ENCODE measurements at places on chromosomes 12 and 14. TPM values are rescaled to one million over a fixed set of nuclear protein-coding genes. Genes with fewer than 3 reads are reported as not detected.

DNA sequence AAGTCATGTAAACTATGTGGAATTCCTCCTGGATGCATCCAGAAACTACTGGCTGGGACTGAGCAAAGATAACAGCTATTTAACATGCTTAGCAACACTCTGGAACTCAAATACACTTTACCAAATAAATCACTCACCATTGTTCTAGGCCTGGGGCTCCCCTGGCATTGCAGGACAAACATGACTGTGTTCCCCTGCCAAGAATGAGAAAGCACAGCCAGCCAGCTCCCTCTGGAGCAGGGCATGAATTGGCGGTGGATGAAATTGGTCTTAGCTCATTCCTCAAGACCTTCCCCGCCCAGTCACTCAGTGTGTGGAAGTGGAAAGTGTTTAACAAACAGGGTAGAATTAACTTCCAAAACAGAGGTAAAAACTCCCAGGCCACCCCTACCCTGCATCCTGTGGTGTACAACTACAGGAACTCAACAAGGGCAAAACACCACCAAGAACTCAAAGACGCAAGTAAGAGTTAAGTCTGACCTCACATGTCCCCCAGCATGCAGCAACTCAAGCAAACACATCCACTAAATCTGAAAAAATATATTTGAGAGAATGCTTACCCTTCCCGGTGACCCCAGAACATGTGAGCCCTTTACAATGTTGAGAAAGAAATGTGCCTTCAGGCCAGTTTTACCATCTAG lies 58.4 kb upstream of the BDKRB2 start:
- no peak for DNase-seq
- H3K4me1 ChIP-seq: peaks cover 6% of the 10 kb centered on the region
- no peaks in the 10 kb centered on the region for H3K36me3 ChIP-seq
- peaks cover 11% of the 10 kb centered on the region for H3K27me3 ChIP-seq
- no peak overlapping the region for H3K27ac ChIP-seq

GRCh38 chr12:52645120-52645761 lies 6.8 kb downstream of the KRT2 start:
- no peak overlapping the region for H3K4me3 ChIP-seq
- no peak overlapping the region for H3K27ac ChIP-seq
- no peak for DNase-seq
- H3K4me1 ChIP-seq: no peaks in the 10 kb centered on the region
- H3K36me3 ChIP-seq: no peaks in the 10 kb centered on the region

DNA sequence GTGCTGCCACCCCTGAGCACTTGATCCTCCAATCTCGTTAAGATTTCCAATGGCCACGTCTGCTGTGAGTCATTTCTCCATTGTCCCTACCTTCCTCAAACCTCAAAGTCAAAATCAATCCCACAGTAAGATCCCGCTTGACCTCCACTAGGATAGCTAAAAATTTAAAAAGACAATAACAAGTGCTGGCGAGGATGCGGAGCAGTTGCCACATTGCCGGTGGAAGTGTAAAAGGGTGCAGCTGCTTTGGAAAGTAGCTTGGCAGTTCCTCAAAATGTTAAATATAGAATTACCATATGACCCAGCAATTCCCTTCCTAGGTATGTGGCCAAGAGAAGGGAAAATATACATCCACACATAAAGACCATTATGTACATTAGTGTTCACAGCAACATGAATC lies 9.5 kb upstream of the BCL7A start:
- no peak overlapping the region for H3K4me3 ChIP-seq
- H3K36me3 ChIP-seq: no peaks in the 10 kb centered on the region
- H3K27ac ChIP-seq: no peak overlapping the region
- no peak for DNase-seq
- H3K4me1 ChIP-seq: no peaks in the 10 kb centered on the region

MORN3 gene
- total RNA-seq: not detected

GRCh38 chr14:74391479-74391878 lies 34.5 kb downstream of the SYNDIG1L start:
- H3K27me3 ChIP-seq: peaks cover 47% of the 10 kb centered on the region
- no peak for DNase-seq
- no peaks in the 10 kb centered on the region for H3K36me3 ChIP-seq
- H3K4me3 ChIP-seq: no peak overlapping the region
- H3K4me1 ChIP-seq: no peaks in the 10 kb centered on the region
- no peak overlapping the region for H3K27ac ChIP-seq

POTEM gene
- total RNA-seq: not detected

DNA sequence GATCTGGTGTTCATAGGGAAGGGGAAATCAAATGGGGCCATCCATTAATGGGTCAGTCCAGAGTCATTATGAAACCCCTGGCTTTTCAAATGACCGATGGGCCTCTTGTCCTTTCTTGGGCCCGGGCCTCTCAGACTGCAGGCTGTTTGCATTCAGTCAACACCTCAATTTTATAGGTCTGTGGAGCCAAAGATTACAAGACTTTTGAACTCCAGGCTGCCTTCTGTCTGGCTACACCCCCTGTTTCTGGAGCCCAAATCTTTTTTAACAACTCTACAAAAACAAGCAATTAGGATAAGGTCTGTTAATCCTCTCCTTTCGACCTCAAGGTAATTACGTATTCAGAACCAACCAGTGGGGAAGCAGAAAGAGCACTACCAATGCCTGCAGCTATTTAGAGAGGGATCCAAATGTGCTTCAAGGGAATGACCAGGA lies 35.6 kb downstream of the DUSP6 start:
- no peak for DNase-seq
- no peaks in the 10 kb centered on the region for H3K36me3 ChIP-seq
- peaks cover 20% of the 10 kb centered on the region for H3K4me1 ChIP-seq
- H3K4me3 ChIP-seq: no peak overlapping the region
- peak overlapping the region; percentile 36 for H3K27ac ChIP-seq

RAPGEF3 gene
- total RNA-seq: 34.8 TPM

DNA sequence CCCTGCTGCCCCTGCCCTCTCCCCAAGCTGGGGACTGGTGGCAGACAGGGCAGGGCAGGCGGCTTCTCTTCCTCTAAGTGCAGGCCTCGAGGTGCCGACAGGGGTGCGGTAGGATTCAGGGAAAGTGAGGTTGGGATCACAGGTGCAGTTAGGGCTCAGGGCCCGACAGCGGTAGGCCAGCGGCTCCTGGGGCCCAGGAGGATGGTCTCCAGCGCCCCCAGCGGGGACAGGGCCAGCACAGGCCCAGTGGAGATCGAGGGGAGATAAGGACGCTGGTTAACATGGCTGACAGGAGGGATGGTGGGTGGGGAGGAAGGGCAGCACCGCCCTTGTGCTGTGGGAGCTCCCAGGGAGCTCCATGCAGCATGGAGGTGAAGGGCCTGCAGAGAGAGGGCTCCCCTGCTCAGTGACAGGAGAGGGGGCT lies 935 bp upstream of the CRIP1 start:
- H3K36me3 ChIP-seq: no peaks in the 10 kb centered on the region
- H3K27me3 ChIP-seq: no peaks in the 10 kb centered on the region
- DNase-seq: peak; percentile 46
- H3K27ac ChIP-seq: peak overlapping the region; percentile 100
- peak overlapping the region; percentile 87 for H3K4me3 ChIP-seq
